Astrocyte of the spinal cord (primary cell): ENCODE measurements at places on chromosomes 2 and 18.

- DNase-seq, result no peak
These were observed 62.4 kb upstream of the GCFC2 start for GRCh38 chr2:75772908-75773630.

GRCh38 chr2:15893689-15894480 lies 46.5 kb upstream of the MYCN start:
- no peak for DNase-seq

DNA sequence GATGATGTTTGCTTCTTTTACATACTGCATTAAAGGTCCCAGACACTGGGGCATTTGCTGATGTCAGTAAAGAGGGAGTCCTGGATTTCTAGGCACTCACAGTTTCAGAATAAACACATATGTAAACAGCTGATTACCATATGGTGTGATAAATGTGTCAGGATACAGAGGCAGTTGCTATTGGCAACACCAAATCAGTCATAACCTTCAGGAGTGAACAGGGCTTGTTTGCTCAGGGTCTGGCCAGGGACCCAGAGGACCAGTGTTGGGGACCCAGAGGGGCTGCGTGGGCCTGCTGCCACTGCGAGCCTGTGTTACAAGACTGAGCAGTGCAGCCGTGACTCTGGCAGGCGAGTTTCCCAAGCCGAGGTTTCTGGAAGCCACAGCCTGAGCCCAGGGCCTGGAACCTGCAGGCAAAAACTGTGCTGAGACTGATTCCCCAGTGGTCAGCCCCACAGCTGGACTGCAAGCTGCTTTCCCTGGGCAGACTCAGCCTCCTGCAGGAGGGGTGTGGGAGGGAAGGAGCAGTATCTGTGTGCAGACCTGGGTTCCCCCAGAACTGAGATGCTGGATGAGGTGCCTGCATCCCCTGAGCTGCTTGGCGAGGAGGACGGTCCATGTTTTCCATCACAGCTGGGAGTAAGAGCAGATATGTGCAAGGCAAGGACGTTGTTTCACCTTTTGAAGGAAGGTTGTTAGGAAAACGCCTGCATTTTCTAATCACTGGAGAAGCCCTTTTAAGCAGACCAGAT lies 23.6 kb downstream of the ASAP2 start:
- no peak for DNase-seq

- no peak for DNase-seq
These were observed 952 bp downstream of the ELMOD3 start for GRCh38 chr2:85355521-85355920.

DNA sequence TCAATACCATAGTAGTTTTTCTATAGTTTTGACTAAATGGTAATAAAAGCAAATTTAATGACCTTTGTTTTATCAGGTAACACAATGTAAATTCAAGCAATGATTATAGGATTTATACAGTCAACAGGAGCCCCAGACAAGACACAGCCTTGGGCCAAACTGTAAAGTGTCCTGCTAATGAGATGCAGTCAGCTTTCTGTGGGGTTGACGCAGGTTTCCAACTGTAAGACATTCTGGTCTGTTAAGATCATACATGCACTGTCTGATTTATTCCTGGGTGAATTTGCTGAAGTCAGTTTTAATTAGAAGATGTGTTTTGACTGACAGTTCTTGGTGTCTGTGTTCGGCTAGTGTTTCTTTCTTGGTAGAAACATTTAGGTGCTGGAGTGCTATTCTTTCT lies 180.3 kb downstream of the SNTG2 start:
- DNase-seq, result no peak
